Occipital lobe (tissue), 3 donors: ENCODE measurements at places on chromosomes 1 and 21. TPM values are rescaled to one million over a fixed set of nuclear protein-coding genes. Genes with fewer than 3 reads are reported as not detected.

The LCE3E gene
- total RNA-seq = not detected

The ACTA1 gene
- total RNA-seq = 1.7 TPM

The S100A7A gene
- not detected for total RNA-seq

GRCh38 chr21:45281411-45282282 is 6.0 kb downstream of the POFUT2 start:
- DNase-seq = no peak

DNA sequence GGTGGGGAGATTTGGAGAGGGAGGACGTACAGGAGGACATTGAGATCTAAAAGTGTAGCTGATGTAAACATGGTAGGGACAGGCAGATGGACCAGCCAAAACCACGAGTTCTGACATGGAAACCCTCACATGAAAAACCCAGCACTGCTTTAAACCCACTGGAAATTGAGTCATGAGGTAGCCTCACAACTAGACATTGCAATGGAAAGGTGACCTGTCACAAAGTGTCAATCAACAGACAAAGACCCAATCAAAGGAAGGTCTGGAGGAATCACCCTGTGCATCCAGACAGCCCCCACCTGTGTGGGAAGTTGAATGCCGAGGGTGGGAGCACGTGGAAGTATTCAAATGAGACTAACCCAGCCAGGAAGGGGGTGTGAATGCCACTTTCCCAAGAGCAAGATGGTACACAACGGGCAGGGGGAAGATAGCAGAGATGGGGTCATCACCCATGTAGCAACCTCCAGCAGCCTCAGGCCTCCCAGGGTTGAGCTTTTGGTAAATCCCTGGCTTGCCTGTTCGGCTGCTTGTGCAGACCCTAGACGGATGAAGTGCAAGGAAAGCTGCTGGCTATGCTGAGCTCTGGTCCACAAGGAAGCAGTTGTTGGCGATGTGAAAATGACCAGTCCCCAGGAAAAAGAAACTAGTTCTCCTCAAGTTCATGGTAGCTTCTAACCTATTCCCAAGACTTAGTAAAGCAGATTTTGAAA is 5.6 kb downstream of the FCMR start:
- DNase-seq = no peak

DNA sequence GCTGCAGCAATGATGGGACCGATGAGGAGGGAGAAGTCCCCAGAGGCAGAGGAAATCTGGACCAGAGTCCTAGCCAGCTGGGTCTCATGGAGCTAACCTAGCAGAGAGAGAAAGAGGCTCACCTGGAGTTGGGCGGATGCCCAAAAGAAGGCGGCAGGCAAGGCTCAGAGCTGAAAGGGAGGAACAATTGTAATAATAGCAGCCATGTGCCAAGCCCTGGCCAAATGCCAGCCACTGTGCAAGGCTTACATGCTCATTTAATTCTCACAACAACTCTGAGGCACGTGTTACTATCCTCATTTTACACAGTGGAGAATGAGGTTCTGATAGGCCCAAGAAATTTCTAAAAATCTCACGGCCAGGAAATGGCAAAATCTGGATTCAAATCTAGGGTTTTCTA is 50.0 kb upstream of the ZNF648 start:
- DNase-seq = no peak

- DNase-seq = peak; percentile 50
Measured at GRCh38 chr1:160083968-160084770, 2.8 kb downstream of the KCNJ9 start.
